ENCODE measurements at places on chromosomes 7 and 10.

DNA sequence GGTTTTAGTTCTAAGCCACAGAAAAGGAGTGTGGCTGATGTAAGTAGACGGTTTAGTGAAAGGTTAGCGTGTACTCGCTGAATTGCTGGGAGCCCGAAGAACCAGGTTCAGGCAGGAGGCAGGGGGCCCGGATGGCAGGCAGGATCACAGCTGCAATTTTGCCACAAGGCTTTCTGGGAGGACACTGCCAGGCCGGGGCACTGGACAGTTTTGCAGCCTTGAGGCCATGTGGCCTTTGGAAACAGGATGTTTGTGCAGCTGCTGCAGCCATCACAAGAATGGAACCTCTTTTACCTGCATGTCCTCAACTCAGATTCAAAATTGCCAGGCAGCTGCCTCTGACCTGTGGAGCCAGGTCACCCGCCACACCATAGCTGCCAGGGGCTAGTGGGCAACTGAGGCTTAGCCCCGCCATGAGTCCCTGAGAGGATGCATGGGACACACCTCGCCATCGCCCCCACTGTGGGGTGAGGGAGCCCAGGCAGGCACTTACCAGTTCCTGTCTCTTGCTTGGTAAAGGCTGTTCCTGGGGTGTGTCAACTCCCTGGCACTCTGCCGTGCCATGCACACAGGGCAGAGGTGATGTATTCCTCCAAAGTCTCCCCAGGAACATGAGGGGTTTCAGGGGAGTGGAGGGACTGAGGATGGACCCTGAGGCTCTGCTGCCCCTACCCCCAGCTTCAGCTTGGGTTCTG, 188.6 kb downstream of the RPS24 start:
- DNase-seq: no peak

DNA sequence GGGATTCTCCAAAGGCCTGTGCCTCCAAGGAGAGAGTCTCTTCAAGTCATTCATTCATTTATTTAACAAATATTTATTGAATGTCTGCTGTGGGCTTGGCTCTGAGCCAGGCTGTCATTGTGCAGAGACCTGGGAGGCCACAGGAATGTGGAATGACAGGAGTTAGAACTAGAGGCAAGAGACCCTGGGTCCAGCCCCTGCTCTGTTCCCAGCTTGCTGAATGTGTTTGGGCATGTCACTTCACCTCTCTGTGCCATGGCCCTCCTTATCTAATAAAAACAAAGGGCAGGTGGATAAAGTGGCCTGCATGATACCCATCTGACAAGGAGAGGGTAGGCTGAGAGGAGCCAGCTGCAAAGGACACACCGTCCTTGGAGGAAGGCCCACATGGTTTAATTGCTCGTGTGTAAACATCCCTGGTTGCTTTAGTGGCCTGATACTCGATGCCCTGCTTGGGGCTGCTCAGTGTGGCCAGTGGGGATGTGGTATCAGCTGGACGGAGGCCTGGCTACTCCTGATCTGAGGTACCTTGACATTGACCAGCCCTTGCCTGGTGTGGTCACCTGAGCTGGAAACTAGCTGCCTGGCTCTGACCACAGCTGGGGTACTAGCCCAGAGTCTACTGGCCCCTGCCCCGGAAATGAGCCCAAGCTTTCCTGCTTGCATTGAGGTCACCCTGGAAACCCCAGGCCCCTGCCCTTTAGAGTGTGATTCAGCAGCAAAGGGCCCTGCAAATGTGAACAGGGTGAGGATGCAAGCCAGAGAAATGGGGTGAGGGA, 116.2 kb downstream of the CDH23 start:
- no peak for DNase-seq

DNA sequence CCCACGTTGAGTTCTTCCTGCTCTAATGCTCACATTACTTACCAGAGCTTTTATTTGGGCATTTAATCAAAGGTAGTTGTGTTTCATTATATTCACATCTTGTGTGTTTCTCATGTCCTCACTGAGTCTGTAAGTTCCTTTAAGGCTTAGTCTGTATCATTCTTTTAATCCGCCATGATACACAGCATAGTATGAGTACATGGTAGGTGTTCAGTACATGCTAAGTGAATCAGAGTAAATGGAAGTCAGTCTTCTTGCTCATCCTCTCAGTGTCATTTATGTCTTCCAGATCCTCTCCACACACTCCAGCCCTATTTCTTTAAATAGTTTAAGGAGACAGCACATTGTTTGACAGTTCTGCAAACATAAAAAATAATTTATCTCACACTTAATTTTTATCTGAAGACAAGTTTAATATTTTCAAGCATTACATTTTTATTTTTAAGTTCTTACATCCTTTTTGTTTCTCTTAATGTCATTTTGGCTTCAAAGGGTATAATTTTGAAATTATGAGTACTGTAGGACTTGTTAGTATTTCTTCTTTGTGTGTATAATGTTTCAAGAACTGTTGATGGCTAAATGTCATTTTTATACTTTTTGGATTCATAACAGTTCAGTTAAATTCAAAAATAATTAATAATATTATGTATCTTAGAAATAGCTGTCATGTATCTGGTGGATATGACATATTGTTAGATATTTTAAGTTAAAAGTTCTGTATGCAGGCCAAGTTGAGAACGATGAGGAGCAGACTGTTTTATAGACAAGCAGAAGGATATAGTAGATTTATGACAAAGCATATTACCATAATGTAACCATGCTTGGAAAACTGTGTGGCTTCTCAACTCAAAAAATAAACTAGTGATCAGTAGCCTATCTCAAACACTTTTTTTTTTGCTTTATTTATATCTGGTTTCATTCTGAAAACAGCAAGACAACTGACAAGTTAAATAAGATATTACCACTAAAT, 342.7 kb downstream of the LRMDA start:
- no peak for DNase-seq

GRCh38 chr10:123583639-123584418, 82.3 kb upstream of the GPR26 start:
- peak; percentile 16 for DNase-seq

DNA sequence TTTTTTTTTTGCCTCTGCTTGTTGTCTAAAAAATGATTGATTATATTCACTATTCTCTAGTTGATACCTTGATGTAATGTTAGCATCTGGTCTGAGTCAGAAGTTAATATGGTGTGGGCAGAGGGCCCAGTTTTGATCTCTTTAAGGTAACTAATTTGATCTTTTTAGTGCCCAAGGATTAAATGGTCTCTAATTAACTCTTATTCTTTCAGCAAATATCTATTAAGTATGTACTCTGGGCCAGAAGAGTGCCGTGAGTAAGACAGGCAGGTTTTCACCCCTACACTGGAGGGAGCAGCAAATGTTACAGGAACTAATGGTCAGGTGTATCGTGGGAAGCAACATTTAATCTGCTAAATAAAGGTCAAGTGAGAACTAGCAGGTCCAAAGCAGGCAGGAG, 144.6 kb upstream of the COL1A2 start:
- no peak for DNase-seq

DNA sequence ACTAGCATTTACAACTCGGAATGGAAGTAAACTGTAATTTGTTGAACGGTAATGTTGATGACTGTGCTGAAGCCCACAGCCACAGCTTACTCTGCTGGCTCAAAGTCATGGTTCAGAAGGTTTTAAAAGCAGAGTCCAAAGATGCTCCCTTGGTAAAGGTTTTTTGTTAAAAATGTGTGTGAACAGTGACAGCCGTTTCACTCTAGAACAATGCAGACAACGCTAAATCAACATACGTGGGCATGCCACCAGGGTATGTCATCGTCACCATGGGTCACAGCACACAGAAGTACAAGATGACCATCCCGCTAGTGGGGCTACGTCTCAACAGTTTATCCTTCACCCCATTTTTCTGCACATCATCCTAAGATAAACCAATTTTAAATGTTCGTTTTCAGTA, 106.5 kb upstream of the LANCL2 start:
- DNase-seq: no peak

DNA sequence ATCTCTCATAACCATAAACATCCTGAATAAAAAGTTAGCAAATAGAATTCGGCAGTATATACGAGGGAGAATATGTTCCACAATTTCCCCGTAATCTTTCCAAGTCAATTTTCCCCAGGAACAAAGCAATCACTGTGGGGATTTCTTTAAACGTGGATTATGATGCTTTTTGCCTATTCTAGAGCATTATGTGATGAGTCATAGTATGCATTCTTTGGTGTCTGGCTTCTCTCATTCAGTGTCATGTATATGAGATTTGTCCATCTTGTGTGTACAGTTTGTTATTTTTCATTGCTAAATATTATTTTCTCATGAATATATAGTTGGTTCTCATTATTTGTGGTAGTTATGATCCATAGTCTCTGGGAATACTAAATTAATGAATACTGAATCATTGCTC, 9.9 kb upstream of the OR9A4 start:
- DNase-seq: peak; percentile 14
